ENCODE measurements at places on chromosomes 5 and 9.

- no peak for DNase-seq
Measured at GRCh38 chr5:95953021-95953702, 8.5 kb downstream of the ELL2 start.

GRCh38 chr9:105880517-105880916 is 186.2 kb downstream of the TMEM38B start:
- no peak for DNase-seq

GRCh38 chr9:126293522-126293889 is 33.1 kb upstream of the MVB12B start:
- no peak for DNase-seq

DNA sequence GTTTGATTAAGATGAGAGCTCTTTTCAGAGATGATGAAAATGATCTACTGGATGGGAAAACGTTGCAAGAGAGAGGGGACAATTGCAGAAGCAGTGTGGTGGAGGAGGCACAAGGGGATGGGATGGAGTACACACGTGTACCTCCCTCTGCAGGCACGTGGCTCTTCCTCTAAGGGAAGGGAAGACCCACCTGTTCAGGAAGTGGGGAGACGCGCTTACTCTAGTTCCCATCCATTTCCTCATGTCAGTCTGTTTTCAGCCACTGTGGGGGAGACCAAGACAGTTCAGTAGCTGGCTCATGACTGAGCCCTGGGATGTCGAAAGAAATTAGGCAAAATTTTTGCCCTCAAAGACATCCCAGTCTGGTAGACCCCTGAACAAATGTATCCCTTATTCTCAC is 619.2 kb upstream of the CLINT1 start:
- no peak for DNase-seq

GRCh38 chr5:92652756-92653155 is 928.3 kb downstream of the NR2F1-AS1 start:
- peak; percentile 73 for DNase-seq

GRCh38 chr5:158120760-158121159 is 261.8 kb upstream of the CLINT1 start:
- DNase-seq = no peak

- DNase-seq = no peak
Measured at GRCh38 chr9:32706725-32707100, 71.2 kb upstream of the TAF1L start.

DNA sequence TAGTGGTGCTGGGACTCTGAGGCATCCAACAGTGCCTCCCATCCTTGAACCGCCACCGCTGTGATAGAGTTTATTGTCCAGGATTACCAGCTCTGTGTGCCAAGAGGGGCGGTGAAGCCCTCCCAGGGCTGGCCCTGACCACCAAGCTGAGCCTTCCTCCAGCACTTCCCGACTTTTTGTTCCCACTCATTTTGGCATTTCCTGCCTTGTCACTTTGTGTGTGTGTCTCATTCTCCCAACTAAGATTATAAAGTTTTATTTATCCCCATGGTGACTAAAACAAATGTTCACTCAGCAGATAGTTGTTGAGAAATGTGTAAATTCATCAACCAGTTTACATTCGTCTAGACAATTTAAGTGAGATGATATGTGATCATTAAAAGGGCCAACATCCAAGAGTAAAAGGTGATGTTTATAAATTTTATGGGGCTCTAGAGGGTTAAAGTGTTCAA is 2.5 kb downstream of the F2R start:
- DNase-seq = no peak

DNA sequence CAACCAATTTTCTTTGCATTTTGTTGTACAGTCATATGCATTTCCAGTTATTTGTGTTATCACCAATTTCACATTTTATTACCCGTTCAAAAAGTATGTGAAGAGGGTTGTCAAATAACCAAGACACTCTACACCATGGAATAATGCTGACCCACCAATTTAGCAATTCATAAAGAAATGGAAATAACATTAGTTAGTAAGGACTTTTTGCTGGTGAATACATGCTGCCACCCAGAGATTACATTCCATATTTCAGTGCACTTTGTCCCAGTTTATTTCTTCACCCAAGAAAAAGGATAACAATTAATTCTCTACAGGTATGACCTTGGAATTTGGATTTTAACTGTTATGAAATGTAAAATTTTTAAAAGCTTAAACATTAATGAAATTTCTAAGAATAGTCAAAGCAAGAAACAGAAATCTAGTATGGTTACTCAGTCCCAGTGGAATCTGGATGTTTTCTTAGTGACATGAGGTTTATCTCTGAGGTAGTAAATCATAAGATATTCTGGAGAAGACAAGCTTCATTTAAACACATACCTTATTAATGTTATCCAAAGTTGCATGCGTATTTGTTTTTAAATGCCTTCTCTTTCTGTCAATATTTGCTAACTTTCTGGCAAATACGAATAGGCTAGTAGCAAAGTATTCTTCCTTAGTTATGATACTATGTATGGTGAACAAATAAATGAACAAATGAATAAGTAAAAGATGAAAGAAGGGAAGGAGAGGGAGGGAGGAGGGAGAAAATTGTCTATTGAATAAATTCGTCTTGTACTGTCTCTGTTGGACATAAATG is 100.6 kb downstream of the CETN3 start:
- no peak for DNase-seq

DNA sequence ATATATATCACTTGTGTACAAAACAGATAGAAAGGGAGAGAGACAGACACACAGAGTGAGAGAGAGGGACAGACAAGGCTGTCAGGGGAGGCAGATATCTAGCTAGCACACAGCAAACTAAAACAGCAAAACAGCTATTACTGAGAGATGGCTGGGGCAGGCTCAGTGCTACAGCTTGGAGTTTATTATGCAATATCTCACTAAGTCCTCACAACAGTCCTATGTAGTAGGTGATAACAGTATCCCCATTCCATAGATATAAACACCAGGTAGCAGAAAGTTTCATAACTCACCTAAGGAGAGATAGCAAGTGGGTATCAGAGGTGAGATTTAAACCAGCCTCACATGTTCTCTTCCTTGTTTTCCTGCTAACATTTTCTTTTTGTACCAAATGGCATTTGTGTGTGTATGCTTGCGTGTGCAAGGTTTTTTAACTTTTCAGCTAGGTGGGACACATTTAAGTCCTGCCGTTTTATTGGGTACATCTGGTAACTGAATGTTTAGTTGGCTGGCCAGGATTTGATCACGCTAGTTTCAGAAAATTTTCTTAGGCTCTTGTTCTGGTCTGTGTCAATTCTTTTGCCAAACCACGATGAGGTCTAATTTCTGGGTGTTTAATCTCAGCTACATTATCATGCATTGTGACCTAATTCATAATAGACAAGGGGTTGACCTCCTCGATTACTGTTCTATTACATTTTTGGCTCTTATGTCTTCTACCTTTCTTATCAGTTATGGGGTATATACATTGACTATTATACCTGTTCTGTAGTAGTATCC is 105.1 kb downstream of the LMNB1 start:
- no peak for DNase-seq

- DNase-seq = no peak
Measured at GRCh38 chr5:111984044-111984443, 227.1 kb upstream of the NREP start.

- DNase-seq = no peak
Measured at GRCh38 chr9:38092200-38092524, 23.1 kb upstream of the SHB start.

DNA sequence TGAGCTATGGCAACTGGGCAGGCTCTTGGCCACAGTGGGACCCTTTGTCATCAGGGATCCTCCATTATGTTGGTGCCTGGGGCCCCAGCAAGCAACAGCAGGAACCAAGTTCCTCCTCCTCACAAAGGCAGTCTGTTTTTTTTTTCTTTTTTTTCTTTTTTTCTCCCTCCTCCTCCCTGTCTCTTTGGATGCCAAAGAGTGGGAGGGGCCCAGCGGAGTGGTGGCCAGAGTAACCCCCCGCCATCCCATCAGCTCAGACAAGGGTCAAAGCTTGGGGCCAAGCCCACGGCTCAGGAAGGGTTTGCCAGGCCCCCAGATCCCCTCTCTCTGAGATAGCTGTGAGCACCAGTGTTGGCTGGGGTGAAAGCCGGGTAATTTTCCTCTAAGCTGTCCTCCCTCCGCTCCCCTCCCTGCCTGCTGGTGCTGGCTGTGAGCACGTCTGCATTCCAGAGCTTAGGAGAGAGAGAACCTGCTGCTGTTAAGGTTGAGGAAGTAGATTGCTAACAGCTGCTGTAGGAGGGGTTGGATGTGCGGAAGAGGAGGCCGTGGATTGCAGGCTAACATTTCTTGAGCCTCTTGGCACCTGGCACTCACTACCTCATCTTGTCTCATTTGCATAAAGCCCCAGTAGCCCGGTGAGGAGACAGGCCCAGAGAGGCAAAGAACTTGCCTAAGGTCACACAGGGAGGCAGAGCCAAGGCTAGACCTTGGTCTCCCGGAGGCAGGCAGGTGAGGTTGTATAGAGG is 21.2 kb downstream of the GSN start:
- DNase-seq = peak; percentile 52

GRCh38 chr9:14783358-14783757 is 60.8 kb upstream of the CER1 start:
- DNase-seq = no peak

GRCh38 chr5:131509801-131510200 is 125.2 kb downstream of the RAPGEF6 start:
- no peak for DNase-seq

DNA sequence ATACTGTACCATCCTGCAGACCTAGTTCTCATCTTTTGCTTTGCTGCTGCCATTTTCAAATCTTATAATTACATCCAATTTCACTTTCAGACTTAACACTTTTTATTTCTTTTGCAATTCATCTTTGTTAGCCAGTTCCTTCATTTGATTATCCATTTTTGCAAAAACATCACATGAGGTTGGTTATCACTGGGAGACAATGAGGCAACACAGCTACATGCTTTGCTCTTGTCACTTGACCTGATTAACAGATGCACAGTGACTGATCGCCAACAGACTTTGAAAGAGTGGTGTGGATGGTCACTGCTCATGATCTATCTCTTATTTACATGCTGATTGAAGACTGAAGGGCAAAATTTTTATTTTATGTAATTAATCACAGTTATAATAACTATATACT is 17.0 kb upstream of the RNF20 start:
- DNase-seq = no peak

DNA sequence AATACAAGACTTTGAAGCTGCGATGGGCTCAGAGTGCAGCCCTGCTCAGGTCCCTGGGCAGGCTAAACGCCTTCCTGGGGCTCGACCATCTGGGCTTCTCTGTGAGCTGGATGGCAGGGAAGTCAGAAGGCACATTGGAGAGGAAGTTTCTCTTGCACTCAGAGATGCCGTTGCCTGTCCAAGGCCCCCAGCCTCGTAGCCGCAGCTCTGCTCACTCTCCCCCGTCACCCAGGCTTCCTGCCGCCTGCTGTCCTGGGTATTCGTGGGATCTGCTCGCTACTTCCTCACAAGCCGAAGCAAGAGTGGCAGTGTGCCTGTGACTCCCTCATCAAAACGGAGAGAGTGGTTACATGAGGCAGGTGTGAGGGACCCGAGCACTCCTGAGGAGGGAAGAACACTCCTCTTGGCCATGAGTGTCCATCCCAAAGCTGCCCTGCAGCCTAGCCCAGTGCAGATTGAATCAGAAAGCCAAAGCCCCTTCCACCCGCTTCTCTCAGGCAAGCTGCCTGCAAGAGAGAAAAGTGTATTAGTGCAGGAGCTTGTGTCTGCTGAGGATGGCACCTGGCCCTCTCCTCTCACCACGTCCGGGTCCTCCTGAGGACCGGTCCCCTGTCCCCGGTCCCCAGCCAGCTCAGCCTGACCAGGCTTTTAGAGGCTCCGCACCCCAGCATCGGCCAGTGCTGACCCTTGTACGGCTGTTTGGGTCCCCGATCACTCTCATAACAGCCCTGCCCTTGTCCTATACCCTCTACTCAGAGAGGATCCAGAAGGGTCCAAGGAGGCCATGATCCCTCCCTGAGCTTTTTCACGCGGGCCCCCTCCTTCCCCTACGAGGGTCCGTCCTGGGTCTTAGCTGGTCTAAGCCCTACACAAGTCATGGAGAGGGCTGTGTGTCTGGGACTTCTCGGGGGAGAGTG is 7.3 kb downstream of the FCN2 start:
- no peak for DNase-seq

DNA sequence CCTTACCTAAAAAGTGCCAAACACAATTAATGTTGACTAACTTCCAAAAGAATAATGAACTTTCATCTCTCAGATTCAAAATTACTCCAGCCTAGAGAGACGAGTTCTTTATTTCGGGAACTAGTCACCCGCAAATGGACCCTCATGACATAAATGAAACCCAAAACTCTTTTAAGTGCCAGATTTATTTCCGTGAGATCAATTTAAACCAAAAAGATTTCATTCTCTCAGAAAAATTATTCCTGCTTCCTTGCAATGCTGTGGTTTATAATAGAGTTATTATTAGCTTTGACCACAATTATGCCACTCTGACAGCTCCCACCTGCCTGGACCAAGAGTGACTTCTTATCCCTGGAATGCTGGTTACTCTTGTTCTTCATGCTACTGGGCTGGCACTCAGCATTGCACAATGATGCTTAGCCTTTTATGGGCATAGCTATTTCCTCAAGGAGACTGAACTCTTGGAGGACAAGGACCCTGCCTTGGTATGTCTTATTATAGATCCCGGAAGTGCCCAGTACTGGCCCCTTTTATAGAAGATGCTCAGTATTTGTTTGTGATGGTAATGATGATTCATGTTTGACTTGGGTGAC is 183.5 kb downstream of the SNX18 start:
- DNase-seq = peak; percentile 72

GRCh38 chr5:59002162-59002825 is 419.4 kb downstream of the RAB3C start:
- no peak for DNase-seq

DNA sequence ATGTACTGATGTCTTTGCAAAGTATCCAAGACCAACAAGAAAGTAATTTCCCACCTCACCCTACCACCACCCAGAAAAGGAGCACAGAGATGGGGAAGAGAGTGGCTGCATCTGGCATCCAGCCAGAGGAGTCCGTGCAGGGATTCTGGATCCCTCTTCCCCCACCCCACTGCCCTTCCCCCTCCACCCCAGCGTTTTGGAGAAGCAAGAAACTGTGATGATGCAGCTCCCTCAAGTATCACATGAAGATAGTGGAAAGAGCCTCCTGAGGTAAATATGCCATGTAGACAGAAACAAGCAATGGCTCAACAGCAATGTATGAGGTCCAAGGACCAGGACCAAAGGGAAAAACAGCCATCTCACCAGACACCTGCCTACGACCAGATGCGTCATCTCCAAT is 153.8 kb downstream of the DEPDC1B start:
- no peak for DNase-seq

GRCh38 chr9:93807166-93808074 is 147.7 kb downstream of the BARX1 start:
- no peak for DNase-seq

- DNase-seq = no peak
Measured at GRCh38 chr5:123427281-123427680, 4.1 kb upstream of the CEP120 start.

DNA sequence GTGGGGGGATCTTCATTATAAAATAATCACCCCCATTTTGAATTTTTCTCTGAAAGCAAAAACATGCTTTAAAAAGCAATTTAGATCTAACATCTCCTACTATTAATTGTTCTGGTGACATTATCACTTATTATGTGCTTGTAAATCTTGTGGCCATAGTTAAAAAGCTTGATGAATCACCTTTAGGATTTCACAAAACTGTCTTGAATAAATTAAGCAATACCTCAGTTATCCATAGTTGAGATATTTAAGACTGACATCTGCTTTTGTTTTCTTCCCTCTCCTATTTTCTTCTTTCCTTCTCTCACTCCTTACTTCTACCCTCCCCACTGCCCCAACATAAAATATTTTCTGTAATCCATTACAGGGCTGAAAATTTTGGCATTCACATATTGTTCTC is 84.8 kb downstream of the SLC1A3 start:
- no peak for DNase-seq
